ENCODE measurements at places on chromosomes 3 and 15.
A peak's percentile ranks its signal among the peaks of the same experiment; 100 is the strongest.

GRCh38 chr15:50458348-50459112 lies 34.3 kb downstream of the USP8 start:
- DNase-seq, result no peak

- DNase-seq, result no peak
These were observed 39.8 kb downstream of the ZFAND6 start for GRCh38 chr15:80099241-80099640.

- DNase-seq, result peak; percentile 36
These were observed 369.8 kb downstream of the SV2B start for GRCh38 chr15:91469632-91470567.

- no peak for DNase-seq
These were observed 102.0 kb downstream of the SST start for GRCh38 chr3:187568171-187568570.

DNA sequence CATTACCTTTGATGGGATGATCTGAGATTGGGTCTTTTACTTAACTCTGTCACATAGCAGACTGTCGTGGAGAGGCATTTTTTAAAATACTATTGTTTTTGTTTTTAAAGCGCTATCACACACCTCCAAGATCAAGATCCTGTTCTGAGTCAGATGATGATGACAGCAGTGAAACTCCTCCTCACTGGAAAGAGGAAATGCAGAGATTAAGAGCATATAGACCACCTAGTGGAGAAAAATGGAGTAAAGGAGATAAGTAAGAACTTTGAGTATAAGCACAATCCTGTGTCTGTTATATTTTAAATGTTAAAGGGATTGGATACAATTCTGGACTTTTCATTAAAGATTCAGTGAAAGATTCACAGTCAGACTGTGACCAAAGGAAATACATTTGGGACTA lies 18.4 kb upstream of the ZBTB47 start:
- DNase-seq, result no peak

DNA sequence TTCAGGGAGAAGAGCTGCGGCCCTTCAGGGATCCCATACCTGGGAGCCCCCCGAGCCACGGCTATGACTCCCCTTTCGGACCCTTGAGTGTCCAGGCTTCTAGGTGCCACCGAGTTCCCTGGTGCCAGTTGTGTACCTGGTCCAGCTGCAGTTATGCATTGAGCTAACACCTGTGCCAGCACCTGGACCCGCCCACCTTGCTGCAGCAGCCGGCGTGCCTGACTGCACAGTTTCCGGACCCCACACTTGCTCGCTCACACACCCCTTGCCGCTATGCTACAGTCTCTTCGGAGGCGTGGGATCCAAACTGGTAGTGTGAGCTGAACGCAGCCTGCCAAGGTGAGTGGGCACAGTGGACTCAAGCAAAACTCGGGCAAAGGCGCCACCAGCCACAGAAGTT lies 284.5 kb upstream of the ROBO1 start:
- no peak for DNase-seq

- DNase-seq, result no peak
These were observed 5.3 kb upstream of the SNRK start for GRCh38 chr3:43281020-43281419.

DNA sequence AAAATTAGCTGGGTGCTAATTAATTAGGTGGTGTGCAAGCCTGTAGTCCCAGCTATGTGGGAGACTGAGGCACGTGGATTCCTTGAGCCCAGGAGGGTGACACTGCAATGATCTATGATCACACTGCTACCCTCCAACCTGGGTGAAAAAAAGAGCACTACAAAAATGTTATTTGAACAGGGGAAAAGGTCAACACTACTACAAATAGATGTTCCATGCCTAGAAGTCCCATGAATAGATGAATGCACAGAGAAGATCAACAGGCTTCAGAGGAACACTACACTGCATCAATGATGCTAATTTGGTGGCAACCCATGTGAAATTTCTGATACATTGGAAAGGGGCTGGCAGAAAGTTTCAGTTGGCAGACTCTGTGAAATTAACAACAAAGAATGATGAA lies 105.4 kb upstream of the FHIT start:
- peak; percentile 1 for DNase-seq

GRCh38 chr15:78996894-78997275 lies 52.0 kb upstream of the CTSH start:
- no peak for DNase-seq

DNA sequence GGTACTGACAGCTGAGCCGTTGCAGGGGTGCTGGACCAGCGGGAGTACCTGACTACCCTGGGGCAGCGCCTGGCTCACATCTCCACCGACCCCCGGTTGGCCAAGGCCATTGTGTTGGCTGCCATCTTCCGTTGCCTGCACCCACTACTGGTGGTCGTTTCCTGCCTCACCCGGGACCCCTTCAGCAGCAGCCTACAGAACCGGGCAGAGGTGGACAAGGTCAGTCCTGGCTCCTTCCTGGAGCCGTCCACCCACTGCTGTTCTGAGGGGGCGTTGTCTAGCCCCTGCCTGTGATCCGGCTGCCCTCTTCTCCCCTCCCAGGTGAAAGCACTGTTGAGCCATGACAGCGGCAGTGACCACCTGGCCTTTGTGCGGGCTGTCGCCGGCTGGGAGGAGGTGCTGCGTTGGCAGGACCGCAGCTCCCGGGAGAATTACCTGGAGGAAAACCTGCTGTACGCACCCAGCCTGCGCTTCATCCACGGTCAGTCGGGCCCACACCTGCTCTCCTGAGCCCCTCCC lies 45.7 kb downstream of the DHX30 start:
- DNase-seq, result no peak

DNA sequence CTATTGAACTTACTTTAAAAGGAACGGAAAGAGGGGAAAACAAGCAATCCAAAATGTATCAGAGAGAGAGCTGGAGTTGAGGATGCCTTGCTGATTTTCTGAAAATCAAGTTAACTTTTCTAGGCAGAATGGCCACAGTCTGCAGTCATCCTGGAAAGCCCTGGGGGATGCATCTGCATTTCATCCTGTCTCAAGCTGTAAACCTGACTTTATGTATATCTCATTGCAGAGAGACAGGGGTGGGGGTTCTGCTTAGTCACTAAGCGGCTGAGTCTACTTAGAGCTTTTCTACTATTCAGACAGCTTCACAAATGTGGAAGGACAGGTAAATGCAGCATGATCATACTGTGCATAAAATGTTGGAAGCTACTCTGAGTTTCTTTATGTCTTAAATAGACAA lies 41.4 kb downstream of the MRPS25 start:
- no peak for DNase-seq

DNA sequence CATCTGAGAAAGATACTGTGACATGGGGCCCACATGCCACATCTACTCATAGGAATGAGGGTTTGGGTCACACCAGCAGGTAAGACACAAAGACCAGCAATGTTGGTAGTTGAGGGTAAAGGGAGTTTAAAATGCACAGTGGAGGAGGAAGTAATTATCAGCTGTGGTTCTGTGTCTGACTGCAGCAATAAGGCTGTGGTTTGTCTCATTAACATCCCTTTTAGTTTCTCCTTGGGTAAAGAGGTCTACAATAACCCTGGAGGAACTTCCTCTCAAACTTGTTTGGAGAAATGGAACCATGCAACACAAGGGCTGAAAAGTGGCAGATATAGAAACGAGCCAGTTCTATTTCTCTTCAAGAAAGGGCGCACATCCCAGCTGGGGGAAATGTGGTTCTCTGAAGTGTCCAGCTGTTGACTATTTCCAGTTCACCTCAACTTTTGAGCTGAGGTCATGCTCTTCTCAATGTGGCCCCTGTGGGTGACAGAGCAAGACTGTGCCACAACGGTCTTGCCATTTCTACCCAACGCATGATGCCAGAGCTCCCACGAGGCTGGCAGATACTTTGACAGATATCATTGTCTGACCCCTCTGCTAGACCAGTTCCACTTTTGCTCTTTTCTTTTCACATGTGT lies 234.3 kb downstream of the SQOR start:
- no peak for DNase-seq

- peak; percentile 4 for DNase-seq
These were observed 18.2 kb downstream of the ABTB1 start for GRCh38 chr3:127690823-127691452.

DNA sequence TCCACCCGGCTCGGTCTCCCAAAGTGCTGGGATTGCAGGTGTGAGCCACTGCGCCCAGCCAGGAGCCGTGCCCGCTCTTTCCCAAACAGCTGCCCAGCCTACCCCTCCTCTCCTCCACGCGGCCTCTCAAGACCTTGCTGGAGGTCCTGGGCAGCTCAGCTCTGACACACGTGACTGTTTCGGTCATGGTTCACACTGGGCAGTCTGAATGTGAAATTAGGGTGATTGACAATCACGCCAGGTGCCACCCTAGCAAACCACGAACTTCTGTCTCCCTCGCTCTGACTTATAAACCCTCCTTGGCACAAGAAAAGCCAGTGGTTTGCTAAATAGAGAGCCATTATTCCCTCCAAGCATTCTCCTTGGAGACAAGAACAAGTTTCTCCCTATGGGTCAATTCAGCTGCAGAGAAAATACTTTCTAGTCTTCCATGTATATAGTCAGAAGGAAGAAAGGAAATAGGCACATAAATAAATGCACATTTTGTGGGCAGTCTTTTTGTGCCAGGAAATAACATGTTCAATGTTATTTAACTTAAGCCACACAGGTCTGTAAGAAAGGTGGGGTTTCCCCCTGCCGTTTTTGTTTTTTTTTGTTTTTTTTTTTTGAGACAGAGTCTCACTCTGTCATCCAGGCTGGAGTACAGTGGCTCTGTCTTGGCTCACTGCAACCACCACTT lies 121.9 kb upstream of the MEF2A start:
- DNase-seq, result no peak

- no peak for DNase-seq
These were observed 19.1 kb downstream of the DUSP7 start for GRCh38 chr3:52037291-52037690.
